ENCODE measurements at places on chromosomes 7 and 10. TPM values are rescaled to one million over a fixed set of nuclear protein-coding genes. Genes with fewer than 3 reads are reported as not detected.
A peak's percentile ranks its signal among the peaks of the same experiment; 100 is the strongest.

DNA sequence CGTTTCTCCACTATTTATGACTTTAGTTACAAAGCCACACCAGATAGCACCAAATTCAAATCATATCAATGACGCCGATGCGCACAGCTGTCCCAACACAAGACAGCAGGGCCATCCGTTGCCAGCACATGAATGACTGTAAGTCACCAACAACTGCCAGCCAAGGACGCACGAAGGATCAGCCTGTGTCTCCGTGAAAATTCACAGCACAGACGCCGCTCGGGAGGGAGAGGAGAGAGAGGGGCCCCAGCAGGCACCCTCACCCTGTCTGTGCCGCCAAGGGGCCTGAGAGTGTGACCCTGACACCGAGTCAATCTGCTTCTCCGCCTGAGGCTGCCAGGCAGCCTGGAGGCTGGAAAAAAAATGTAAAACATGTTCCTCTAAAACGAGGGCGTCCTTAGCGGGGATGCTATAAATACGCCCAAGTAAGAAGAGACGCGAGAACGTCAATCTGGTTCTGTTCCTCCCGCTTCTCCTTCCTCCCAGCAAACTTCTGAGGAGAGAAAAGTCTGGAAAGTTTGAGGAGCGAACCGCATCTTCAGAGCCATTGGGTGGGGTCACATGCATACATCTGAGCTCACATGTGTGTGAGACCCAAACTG, 111.2 kb downstream of the PTPRN2 start:
- no peak for DNase-seq

GRCh38 chr7:78041423-78041822, 242.8 kb downstream of the PHTF2 start:
- no peak for DNase-seq

- no peak for DNase-seq
Measured at GRCh38 chr10:69425511-69426298, 9.0 kb upstream of the TACR2 start.

DNA sequence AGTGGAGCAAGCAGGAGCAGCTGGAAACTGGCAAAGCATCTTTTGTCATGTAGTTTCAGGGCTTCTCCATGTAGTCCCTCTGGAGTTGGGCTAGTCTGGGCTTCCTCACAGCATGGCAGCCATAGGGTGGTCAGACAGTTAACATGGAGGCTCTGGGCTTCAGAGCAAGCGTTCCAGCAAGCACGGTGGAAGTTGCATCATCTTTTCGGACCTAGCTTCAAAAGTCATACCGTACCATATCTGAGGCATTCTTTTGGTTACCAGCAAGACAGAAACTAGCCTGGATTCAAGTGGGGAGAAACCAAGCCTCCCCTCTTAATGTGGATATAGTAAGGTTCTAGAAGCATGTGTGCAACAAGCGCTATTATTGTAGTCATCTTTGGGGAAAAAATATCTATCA, 135.0 kb downstream of the HTR7 start:
- no peak for DNase-seq

GRCh38 chr10:69696073-69696731, 66.2 kb downstream of the FAM241B start:
- peak; percentile 72 for DNase-seq

- DNase-seq: peak; percentile 74
Measured at GRCh38 chr10:33136271-33136670, 178.2 kb upstream of the ITGB1 start.

- peak; percentile 24 for DNase-seq
Measured at GRCh38 chr7:122528879-122529481, 169.9 kb downstream of the RNF133 start.

- DNase-seq: peak; percentile 96
Measured at GRCh38 chr7:5396999-5397663, 26.5 kb downstream of the TNRC18 start.

ATG9B gene
- total RNA-seq: 0.06 TPM

- peak; percentile 95 for DNase-seq
Measured at GRCh38 chr10:101330631-101331225, 23.2 kb upstream of the BTRC start.

DNA sequence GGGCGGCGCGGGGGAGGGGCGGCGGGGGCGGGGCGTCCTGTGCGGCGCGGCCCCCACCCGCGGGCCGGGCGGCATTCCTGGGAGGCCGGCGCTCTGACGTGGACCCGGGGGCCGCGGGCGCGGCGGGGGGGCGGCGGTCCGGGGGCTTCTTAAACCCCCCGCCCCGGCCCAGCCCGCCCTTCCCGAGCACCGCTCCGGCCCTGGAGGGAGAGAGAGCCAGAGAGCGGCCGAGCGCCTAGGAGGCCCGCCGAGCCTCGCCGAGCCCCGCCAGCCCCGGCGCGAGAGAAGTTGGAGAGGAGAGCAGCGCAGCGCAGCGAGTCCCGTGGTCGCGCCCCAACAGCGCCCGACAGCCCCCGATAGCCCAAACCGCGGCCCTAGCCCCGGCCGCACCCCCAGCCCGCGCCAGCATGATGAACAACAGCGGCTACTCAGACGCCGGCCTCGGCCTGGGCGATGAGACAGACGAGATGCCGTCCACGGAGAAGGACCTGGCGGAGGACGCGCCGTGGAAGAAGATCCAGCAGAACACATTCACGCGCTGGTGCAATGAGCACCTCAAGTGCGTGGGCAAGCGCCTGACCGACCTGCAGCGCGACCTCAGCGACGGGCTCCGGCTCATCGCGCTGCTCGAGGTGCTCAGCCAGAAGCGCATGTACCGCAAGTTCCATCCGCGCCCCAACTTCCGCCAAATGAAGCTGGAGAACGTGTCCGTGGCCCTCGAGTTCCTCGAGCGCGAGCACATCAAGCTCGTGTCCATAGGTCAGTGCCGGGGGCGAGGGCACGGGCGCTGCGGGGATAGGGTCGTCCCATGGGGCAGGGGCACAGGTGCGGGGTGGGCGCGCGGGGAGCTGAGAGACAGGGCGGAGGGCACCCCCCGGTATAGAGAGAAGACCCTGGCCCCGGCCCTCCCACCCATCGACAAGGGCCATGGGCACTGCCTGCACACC, at the start of gene FLNC:
Gene FLNC (plus strand): TSS at position 176 of the 947 bp plus-strand sequence. CDS start 232 bp downstream, at position 408.
- DNase-seq: peak; percentile 57
